Dermis microvascular lymphatic vessel endothelial cell (primary cell): ENCODE measurements at places on chromosomes 5 and 9. TPM values are rescaled to one million over a fixed set of nuclear protein-coding genes. Genes with fewer than 3 reads are reported as not detected.

PNPLA7 gene
- total RNA-seq: 0.39 and 1.1 TPM in 2 replicates

NMUR2 gene
- total RNA-seq: not detected in 2 replicates

GNA14 gene
- 4.1 and 72.2 TPM in 2 replicates for total RNA-seq

TMEM252 gene
- 0.13 TPM in 1 of 2 replicates, not detected in the other for total RNA-seq

SOWAHA gene
- not detected in 2 replicates for total RNA-seq

STPG3 gene
- total RNA-seq: not detected in 2 replicates
